ENCODE measurements at places on chromosomes 3 and 15.

- DNase-seq = no peak
Measured at GRCh38 chr3:30752970-30753369, 141.5 kb downstream of the GADL1 start.

- no peak for DNase-seq
Measured at GRCh38 chr15:81819924-81820635, 225.7 kb downstream of the MEX3B start.

DNA sequence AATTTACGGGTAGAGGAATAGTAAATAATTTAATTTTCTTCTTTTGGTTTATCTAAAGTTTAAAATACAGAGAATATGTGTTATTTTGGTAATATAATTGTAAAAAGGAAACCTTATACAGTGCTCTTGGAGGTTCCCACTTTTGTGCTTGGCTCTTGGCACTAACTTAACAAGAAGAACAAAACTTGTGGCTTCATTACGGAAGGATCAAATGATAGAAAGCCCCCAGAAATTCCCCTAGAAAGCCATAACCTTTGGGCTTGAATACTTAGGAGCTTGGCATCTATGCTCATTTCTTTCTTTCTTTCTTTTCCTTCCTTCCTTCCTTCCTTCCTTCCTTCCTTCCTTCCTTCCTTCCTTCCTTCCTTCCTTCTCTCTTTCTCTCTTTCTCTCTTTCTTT lies 197.5 kb downstream of the SOX2 start:
- DNase-seq = no peak

DNA sequence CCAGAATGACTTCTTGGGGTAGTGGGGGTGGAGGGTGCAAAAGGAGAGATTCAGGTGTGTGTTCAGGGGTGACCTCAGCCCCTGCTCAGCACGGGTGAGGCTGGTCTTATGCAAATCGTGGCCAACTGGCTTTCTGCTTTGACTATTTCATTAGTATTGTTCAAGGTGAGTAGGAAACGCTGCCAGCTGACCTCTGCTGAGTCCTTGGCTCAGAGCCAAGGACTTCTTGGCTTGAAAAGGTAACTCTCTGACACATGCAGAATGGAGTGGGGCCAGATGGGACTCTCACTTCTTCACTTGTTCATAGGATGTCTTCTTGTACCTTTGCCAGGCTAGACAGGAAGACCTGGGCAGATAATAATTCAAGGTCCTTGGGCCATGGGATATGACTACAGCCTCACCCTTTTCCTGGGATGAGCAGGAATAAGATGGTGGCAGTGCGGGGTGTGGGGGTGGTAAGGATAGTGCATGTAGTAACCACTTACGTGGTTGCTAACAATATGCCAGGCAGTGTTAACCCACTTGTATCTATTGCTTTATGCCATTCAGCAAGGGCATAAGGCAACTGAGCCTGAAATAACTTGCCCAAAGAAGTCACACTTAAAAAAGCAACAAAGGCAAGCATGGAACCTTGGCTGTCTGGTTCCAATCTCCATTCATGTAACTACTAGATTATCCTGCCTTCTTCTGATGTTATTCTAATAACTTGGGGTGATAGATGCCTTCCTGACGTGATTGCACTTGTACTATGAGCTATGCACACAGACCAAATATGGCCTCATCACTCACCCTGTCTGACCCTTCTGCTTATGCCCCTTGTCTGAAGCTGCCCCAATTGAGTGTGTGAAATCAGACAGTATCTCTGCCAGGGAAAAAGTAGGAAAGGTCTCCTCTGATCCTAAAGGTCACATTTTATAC lies 193.1 kb downstream of the NR1D2 start:
- no peak for DNase-seq
